ENCODE measurements at places on chromosomes 5 and 9.

DNA sequence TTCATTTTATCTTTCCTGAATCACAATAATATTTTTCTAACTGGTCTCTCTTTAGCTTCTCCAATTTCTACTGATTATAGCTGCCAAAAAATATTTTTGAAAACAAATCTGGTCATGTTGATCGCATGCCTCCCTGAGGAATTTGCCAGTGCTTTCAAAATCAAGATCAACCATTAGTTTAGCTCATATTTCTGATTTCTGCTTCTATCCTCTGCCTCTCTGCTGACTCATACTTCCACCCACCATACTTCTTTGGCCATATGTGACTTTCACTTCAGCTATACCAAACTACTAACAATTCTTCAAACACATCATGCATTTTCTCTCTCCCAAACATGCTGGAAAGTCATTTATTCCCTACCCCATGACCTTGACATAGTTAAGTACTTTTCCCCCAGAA lies 636.5 kb downstream of the TLE1 start:
- no peak for DNase-seq

- DNase-seq, result no peak
These were observed 5.0 kb upstream of the RNF44 start for GRCh38 chr5:176542135-176542595.

GRCh38 chr5:140398379-140398811 lies 3.2 kb upstream of the ANKHD1 start:
- no peak for DNase-seq

- DNase-seq, result no peak
These were observed 144.7 kb downstream of the OSTF1 start for GRCh38 chr9:75233011-75233410.

DNA sequence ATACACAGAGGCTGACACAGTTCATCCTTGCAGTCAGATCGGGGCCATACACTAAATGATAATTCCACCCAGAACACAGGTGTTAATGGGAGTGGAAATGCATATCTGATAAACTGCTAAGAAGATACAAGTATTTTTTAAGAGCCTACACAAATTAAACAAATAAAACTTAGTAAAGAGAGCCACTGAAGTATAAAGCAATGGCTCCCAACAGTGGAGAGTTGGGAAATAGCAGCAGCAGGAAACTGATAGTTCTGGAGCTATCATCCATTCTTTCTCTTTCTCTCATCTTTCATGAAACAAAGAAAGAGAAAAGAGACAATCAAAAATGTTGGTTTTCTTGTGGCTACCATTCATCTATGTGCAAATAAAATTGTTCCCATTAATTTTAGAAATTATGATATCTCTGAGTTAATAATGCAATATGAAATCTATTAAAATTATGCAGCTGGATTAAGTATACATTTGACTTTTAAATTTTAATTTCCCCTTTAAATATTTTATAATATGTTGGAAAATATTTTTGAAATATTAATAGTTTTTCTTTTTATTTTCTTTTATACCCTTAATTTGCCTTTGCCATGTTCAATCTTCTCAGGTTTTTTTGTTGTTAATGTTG lies 120.8 kb downstream of the EMB start:
- no peak for DNase-seq

DNA sequence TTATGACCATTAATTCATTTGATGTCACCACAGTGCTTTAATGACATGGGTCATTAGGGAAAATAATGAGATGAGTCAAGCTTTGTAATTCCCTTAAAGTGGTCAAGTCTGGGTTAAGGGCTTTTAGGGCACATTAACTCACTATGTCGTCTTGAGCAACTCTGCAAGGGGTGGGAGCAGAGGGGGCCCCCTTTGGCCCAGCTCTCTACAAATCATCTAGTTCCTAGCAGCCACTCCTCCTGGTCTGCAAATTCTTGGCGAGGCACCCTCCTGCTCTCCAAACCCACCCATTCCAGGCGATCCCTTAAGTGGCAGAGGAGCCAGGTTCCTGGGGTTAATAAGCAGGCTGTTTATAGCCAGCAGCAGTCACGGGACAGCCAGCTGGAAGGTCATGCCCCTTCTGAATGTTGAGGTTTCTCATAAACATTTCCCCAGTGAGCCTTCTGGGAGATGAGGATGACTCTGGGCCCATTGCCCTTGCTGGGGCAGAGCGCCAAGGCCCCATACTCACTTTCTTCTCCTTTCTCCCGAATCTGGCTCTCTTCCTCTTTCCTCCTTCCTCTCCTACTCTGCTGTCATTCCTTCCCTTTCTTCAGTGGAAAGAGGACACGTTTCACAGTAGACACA lies 14.3 kb upstream of the GPX3 start:
- DNase-seq, result no peak

- DNase-seq, result no peak
These were observed 96.0 kb downstream of the ANXA2R start for GRCh38 chr5:42943931-42944631.

DNA sequence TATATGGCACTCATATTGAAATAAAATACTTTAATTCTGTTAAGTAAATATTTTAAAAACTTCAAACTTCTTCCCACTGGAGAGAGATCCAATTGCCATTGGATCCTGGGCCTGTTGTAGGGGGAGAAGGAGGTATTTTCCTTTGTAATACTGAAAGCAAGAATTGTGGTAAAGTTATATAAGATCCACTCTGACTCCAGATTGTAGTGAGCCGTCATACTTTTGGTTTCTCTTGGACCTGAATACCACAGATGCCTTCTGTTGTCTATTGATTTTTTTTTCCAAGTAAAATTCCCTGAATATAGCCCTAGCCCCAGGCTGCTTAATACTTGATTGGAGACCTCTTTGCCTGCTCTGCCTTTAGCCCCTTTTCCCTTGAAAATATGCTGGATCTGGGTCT lies 86.9 kb downstream of the ATG10 start:
- DNase-seq, result no peak

DNA sequence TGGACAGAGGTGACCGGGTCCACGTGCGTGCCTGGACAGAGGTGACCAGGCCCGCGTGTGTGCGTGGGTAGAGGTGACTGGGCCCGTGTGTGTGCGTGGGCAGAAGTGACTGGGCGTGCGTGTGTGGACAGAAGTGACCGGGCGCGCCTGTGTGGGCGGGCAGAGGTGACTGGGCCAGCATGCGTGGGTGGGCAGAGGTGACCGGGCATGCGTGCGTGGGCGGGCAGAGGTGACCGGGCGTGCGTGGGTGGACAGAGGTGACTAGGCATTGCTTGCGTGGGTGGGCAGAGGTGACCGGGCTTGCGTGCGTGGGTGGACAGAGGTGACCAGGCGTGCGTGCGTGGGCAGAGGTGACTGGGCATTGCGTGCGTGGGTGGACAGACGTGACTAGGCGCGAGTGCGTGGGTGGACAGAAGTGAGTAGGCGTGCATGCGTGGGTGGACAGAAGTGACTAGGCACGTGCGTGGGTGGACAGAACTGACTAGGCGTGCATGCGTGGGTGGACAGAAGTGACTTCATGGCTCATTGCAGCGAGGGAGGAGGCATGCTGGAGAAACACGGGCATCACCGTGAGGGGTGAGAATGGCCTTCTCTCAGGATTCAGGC lies 254.1 kb upstream of the IRX4 start:
- no peak for DNase-seq

DNA sequence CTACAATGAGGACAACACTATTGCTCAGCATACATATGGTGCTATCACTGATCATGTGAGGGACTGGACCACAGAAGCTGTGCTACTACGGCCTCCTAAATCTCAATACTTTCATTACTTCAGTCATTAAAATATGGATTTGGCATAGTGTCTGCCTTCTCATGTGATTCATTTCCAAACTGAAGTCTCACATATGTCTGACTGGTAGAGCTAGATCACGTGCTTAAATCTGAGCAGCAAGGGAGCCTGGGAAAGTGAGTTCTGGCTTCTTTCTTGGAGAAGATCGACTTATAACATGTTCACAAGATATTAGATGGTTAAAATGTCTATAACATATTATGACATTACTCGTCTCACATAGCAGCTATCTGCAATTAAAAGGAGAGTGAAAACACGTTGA lies 8.3 kb downstream of the KIF4B start:
- no peak for DNase-seq

DNA sequence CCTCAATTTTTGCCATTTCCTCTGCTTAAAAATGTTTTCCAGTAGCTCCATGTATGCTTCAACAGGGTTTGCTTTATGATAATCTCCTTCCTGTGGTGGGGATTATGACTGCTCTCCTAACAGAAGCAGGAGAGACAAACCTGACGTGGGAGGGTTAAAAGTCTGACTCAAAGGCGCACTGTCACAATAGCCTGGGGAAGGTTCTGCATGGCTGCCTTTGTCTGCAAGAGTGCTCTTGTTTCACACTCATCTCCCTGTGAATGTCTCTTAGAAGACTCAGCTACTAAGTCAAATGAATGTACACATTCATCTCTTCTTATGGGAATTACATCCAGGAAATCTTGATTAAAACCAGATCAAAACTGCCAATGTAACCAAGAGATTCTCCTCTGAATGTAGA lies 90.9 kb upstream of the MTAP start:
- DNase-seq, result no peak

DNA sequence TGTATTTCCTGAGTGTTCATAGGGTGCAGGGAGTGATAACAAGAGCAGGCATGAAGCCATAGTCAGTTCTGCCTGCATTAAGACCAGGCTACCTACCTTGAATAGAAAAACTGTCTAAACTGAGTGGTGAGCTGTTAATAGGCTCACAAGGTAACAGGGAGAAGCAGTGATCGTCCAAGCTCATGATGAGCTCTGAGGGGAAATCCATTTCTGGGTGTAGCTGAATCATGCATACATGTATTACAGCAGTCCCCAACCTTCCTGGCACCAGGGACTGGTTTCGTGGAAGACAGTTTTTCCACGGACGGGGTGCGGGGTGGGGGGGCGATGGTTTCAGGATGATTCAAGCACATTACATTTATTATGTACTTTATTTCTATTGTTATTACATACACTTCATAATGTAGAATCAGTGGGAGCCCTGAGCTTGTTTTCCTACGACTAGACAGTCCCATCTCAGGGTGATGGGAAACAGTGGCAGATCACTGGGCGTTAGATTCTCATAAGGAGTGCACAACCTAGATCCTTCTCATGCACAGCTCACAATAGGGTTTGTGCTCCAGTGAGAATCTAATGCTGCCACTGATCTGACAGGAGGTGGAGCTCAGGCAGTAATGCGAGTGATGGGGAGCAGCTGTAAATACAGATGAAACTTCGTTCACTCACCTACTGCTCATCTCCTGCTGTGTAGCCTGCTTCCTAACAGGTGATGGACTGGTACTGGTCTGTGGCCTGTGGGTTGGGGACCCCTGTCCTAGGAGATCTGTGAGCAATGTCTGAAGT lies 100.0 kb upstream of the IL6ST start:
- DNase-seq, result no peak

- no peak for DNase-seq
These were observed 488.6 kb downstream of the CSNK1G3 start for GRCh38 chr5:124000538-124000937.

DNA sequence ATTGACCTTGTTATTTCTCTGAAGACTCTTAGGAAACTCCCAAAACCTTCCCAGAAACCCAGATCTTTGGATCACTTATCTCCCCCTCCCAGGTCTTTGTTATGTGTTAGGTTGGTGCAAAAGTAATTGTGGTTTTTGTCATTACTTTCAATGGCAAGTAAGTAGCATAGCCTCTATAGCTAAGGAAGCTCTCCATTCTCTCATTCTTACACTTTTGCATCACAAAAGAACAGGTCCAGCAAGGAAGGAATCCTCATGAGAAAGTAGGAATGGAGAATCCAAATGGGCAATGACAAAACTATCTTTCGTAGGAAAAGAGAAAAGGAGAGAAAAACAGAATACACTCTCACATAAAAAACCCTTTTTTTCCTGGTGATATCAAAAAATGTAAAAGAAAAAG lies 81.3 kb upstream of the ELAVL2 start:
- no peak for DNase-seq

- no peak for DNase-seq
These were observed 191.2 kb downstream of the PIK3R1 start for GRCh38 chr5:68406767-68407241.

DNA sequence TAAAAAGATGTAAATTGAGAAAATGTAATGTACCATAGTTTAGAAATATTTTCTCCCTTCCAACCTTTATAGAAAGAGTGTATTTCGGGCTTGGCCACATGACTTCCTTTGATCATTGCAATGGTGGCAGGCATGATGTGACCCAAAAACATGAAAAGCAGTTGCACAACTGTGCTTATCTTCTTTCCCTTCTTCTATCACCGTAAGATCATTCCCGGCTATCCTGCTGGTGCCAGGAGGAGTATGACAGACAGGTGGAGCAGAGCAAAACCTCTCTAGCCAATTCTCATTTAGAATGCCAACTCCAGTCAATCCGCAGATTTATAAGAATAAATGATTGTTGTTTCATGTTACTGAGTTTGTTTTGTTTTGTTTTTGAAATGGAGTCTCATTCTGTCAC lies 10.6 kb upstream of the TESK1 start:
- no peak for DNase-seq

DNA sequence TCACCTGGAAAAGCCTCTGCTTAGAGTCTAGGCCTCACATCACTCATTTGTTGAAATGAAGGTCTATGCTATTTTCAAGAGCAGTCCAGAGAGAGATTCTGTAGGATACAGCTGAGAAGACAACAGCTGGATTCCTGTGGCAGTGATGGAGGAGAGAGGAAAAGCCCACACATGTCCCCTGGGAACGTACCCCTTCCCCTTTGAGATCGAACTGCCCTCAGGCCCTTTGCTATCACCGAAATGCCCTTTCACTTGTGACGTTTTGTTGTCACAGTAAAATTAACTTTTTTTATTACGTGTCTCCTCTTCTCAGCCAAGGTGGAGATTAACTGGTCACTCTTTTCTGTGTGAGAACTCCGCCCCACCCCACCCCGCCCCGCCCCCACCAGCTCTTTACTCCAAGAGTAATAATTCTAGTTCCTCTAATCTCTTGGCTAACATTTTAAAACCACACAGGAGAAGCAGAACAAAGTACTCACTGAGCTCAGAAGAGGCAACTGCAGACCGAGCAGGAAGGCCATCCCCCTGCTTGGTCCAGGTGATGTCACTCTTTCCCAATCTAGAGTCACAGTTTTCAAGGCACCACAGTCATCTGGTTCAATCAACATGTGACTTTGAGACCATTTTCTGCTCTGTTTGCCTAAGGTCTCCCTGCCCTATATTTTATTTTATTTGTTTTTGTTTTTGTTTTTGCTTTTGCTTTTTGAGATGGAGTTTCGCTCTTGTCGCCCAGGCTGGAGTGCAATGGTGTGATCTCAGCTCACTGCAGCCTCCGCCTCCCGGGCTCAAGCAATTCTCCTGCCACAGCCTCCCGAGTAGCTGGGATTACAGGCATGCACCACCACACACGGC lies 105.6 kb downstream of the SUSD1 start:
- DNase-seq, result no peak

DNA sequence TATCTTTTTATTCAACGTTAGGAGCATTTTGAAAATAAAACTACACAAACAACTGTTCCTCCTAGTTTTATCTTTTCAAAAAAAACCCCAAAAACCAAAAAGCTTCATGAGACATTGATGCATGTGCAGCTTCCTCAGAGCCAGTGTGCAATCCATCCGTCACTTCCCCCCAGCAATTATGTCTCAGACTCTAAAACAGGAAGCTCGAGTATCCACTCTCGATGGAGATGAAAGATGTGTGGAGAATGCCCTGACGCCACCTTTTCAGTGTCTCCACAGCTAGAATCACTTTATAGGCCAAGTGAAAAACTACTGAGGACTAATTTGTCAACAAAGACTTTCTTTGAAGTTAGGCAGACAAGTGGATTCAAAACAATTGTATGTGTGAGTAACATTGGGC lies 408.9 kb upstream of the SMARCA2 start:
- no peak for DNase-seq
